SK-MEL-5 (cell line): ENCODE measurements at places on chromosomes 13 and 19. TPM values are rescaled to one million over a fixed set of nuclear protein-coding genes. Genes with fewer than 3 reads are reported as not detected.

- DNase-seq: no peak
Observed at GRCh38 chr19:33697766-33698165, 76.0 kb downstream of the CHST8 start.

DNA sequence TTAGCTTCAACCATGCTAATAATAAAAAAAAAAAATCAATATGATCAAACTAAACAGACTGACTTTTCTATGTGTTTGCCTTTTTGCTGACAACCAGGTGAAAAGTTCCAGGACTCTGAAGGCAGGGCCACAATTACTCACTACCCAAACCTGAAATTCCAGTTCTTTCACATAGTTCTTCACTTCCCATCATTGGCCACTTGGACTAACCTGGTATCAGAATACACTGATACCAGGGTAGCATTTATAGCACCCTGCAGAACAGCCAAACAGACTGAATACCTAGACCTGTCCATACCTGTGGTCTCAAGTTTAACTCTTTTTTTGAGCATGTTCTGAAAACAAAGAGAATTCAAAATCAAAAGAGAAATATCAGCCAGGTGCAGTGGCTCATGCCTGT is 25.1 kb downstream of the ELF1 start:
- DNase-seq: no peak

- peak; percentile 62 for DNase-seq
Observed at GRCh38 chr19:16527971-16528521, 14.2 kb downstream of the CHERP start.

- DNase-seq: peak; percentile 76
Observed at GRCh38 chr13:110944121-110944967, 29.5 kb upstream of the ANKRD10 start.

Gene ZNF101
- 4.5 and 8.9 TPM in 2 replicates for total RNA-seq

Gene LRRC25
- not detected in 2 replicates for total RNA-seq

Gene PBX4
- 0.34 and 0.96 TPM in 2 replicates for total RNA-seq

Gene ERICH6B
- total RNA-seq: not detected in 2 replicates

Gene RXFP2
- total RNA-seq: not detected in 2 replicates
